ENCODE measurements at places on chromosomes 2 and 18. TPM values are rescaled to one million over a fixed set of nuclear protein-coding genes. Genes with fewer than 3 reads are reported as not detected.

PLGLB2 gene
- 4.9 TPM for total RNA-seq

GRCh38 chr2:39150890-39151497 lies 30.1 kb upstream of the SOS1 start:
- DNase-seq: no peak
- no peak overlapping the region for H3K27ac ChIP-seq
- H3K4me3 ChIP-seq: no peak overlapping the region

GRCh38 chr2:120955427-120955826 lies 219.8 kb downstream of the GLI2 start:
- no peak for DNase-seq
- no peak overlapping the region for H3K27ac ChIP-seq
- no peak overlapping the region for H3K4me3 ChIP-seq
- no peaks in the 10 kb centered on the region for H3K36me3 ChIP-seq
- no peaks in the 10 kb centered on the region for H3K4me1 ChIP-seq

DNA sequence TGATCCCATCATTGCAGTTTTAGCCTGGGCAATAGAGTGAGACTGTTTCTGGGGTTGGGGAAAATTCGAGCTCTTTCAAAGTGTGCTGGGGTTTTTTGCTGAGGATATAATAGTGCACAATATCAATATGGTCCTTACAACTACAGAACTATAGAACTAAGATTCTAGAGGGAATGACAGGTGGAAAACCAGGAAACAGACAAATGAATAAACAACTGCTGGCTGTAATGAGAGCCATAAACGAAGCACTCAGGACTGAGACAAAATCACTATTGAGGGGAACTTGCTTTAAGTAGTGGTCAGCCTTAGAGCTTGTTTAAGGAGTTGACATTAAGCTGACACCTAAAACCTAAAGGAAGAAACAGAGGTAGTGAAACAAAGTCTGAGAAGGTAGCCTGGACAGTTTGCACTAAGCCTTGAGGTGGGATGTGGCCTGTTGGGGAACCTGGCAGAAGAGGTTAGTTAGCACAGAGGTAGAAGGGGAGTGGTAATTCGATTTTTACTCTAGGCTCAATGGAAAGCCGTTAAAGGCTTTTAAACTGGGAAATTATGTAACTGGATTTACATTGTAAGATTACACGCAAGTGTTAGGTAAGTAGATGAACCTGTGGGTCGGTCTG lies 33.8 kb downstream of the LCLAT1 start:
- H3K27ac ChIP-seq: no peak overlapping the region
- H3K4me3 ChIP-seq: no peak overlapping the region
- peaks cover 17% of the 10 kb centered on the region for H3K4me1 ChIP-seq
- H3K27me3 ChIP-seq: no peaks in the 10 kb centered on the region

FAM110C gene
- total RNA-seq: 4.9 TPM
